Stimulated activated naive CD4-positive, alpha-beta T cell treated with Interleukin-2 at 50 U/mL for 16 hours (primary cell): ENCODE measurements at places on chromosomes 16 and 17.

- no peak for DNase-seq
Observed at GRCh38 chr17:69447726-69448125, 33.2 kb downstream of the MAP2K6 start.

DNA sequence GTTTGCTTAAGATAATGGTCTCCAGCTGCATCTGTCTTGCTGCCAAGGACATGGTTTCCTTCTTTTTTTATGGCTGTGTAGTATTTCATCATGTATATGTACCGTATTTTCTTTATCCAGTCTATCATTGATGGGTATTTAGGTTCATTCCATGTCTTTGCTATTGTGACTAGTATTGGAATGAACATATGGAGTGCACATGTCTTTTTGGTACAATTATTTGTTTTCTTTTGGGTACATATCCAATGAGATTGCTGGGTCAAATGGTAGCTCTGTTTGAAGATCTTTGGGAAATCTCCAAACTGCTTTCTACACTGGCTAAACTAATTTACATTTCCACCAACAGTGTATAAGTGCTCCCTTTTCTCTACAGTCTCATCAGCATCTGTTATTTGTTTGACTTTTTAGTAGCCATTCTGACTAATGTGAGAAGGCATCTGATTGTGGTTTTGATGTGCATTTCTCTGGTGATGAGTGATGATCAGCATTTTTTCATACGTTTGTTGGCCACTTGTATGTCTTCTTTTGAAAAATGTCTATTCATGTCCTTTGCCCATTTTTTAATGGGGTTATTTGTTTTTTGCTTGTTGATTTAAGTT, 66.2 kb downstream of the TNFRSF13B start:
- DNase-seq: no peak

GRCh38 chr16:14490235-14490634, 139.8 kb downstream of the PARN start:
- no peak for DNase-seq

DNA sequence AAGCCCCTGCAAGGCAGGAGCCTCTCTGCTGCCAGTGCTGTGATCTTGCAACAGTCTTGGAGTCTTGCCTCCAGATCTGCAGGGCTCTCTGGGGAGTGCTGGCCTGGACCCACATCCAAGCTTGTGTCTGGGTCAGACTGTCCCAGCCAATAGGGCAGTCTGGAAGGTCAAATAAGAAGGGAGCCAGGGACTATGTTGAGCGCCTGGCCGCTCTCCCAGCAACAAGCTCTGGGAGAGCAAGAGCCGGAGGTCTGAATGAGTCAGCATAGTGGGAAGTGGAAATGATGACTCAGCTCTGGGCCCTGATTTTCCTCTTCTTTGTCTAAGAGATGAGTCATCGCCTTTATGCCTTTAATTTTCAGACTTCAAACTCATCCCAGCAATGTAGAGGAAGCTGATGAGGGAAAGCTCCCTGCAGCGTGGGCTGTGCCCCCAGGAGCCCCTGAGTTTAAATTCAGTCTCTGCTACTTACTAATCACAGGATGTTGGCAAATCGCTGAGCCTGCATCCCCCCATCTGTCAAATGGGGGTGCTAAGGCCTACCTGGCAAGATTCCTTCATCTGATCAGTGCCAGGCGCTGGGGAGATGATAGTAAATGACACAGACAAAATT, 43.6 kb upstream of the HAPSTR1 start:
- DNase-seq: peak; percentile 42

DNA sequence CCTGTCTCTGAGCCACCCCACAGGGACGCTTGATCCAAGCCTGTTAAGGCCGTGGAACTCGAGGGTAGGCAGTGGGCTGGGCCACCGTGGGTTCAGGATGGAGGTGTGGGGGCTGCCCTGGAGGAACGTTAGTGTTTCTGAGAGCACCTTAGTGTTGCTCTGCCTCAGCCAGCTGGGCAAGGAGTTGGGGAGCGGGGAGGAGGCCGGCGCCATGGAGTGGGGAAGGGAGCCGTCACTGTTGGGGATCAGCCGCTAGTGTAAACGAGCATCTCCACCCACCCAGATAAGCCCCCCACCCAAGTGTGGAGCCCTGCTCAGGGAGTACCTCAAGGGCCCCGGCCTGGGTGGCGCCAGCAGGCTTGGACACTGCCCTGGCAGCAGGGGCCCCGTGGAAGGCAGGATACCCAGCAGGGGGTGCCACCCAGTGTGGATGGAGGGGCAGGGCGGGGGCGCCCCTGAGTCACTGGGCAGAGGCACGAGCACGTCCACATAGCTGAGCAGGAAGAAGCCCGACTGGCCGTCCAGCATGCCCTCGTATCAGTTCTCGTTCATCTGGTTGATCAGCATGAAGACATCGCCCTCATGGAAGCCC, 98.6 kb downstream of the KPNA2 start:
- DNase-seq: no peak

DNA sequence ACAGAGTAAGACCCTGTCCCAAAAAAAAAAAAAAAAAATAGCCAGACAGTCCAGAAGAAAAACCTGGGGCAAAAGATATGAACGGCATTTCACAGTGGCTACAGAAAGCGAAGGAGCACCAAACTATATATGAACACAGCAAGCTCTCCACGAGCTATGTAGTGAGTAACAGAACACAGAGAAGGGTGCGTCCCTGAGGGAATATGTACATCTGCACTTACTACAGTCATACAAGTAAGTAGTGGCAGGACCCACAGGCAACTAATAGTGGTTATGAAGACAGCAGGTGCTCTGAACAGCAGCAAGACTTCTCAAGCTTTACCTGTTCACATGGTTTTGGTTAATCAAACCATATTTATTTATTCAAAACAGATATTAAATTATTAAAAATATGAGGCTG, 15.8 kb downstream of the TRAP1 start:
- DNase-seq: no peak

DNA sequence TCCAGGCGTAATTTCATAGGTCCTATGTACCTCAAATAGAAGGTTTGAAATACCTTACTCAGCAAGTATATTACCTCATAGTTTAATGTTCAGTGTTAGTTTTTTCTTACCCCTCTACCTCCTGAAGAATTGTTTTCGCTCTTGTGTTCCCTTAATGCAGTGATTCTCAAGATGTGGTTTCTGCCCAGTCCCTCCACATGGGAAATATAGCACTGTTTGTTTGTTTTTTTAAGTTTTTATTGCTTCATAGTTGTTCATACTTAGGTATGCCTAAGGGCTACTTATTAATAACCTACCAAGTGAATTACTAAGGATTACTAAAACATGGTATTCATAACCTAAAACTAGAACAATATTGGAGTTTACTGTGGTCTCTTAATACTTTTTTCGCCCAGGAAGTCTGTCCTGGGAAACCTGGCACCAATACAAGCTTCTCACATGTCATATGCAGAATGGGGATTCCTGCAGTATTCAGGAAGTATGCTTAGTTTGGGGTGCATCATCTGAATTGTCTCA, 5.0 kb downstream of the RSPRY1 start:
- DNase-seq: no peak

DNA sequence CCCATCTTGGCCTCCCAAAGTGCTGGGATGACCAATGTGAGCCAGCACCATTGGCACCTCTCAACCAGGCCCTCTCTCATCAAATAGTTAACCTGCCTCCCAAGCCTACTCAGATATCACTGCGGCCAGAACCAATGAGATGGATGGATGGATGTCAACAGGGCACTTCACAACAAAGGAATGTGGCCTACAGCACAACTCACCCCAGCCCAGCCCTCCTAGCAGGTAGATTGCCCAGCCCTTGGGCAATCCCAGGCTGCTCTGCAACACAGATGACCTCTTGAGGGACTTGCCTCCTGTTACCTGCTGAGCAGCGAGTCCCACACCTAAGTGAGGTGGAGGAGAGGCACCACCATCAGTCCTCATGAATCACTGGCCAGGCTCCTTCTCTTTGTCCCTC, 22.6 kb upstream of the KIFC3 start:
- no peak for DNase-seq

- peak; percentile 32 for DNase-seq
Observed at GRCh38 chr17:75587675-75588595, at the start of gene MYO15B. Gene MYO15B, plus strand, starts transcription at chr17:75587800. Its CDS starts 258 bp downstream, at chr17:75588058.

DNA sequence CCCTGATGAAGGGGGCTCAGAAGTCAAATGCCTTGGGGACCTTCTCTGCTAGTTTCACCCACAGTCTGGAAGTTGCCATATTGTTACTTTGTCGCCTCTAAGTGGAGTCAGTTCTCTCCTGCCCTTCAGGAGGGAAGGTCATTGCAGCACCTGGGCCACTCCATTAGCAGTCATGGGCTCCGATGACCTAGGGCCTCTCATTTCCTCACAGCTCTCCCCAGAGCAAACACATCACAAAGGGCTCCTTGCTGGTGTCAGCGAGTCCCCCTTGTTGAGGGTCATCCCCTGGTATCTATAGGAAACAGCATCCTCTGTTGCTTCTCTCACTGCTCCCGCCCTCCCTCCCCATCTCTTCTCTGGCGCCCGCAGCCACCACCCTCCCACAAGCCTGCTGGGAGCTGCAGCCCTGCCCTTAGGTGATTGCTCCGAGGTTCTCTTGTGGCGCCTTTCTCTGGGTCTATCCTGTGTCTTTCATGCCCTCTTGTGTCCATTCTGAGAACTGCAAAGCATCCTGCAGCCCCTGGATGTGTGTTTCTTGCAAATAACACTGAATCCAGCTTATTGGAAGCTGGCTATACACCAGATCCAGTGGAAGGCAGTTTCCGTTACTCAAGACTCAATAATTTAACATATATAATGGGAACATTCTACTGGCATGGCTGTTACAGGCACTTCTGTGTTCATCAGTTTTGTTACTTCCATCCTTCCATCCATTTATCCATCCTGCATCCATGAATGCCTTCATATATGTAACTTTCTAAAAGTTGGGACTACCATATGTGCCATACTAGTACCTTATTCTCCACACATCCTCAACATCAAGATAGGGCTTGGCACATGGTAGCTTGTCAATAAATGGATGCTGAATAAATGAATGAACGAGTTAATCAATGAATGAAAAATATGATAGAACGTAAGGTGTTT, 21.2 kb downstream of the PDILT start:
- peak; percentile 6 for DNase-seq

DNA sequence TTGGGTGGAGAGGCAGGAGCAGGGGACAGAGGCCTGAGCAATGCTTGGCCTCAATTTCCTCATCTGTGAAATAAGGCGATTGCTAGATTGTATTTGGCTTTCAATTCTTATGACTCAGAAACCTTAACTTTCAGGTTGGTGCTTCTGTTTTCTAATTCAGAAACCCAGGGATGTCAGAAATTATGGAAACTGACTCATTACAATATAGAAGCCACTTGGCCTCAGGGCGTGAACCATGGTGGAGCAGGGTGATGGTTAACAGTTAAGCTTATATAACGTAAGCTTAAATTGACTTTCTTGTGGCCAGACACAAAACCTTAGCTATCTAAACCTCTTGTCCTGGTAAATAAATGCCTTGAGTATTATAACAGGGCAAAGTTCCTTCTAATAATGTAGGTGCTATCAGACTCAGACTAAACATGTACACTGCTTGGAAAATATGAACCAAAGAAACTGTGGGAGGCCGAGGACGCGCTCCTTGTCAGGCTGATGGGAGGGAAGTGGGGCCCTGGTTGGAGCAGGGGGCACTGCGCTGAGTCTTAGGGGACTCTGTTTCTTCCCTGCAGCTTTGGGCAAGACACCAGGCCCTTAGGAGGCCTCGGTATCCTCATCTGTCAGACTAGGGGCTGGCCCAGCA, 17.1 kb upstream of the SREBF1 start:
- peak; percentile 58 for DNase-seq

DNA sequence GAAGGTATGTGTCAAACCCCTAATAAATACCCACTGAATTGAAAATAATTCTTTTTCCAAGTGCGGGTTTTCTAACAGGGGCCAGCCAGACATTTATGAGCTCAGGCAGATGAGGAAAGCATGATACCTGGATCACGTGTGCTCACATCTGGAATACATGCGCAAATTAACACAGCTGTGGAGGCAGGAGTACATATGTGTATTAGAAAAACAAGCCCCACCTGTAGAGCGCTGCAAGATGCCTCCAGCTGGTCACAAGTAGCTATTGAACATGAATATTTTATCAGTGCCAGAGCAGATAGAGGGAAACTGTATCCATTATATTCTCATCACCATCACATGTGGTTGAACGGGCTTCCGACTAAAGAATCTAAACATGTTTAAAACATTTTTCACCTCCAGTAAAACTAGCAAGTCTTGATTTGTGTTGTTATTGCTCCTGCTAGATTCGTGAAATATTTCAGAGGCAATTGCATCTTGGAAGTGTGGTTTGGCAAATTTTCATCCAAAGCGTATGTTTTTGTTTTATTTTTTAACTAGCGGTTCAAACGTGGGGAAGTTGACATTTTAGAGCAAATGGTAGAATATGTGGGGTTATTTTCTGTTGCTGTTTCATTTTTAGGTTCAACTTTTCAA, 482.8 kb downstream of the CDH13 start:
- no peak for DNase-seq

GRCh38 chr16:72467157-72467759, 295.3 kb upstream of the PMFBP1 start:
- DNase-seq: no peak

DNA sequence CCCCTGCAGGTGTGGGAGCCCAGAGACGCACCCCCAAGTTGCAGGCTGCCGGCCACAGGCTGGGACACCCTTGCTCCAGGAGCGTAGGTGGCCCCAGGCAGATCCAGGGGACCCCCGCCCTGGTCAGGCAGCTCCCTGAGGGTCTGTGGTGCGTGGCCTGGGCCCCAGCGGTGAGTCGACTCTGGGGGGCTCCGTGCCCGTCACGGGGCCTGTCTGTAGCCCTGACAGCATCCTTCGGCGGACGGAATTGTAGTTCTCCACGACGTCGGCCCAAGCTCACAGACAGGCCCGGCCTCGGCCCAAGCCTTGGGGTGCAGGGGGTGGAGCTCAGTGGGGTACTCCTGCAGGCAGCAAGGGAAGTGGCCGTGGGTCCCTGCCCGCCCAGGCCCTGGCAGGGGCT, 82.9 kb downstream of the LMF1 start:
- DNase-seq: no peak

- no peak for DNase-seq
Observed at GRCh38 chr16:11138022-11138768, 117.8 kb downstream of the SOCS1 start.

DNA sequence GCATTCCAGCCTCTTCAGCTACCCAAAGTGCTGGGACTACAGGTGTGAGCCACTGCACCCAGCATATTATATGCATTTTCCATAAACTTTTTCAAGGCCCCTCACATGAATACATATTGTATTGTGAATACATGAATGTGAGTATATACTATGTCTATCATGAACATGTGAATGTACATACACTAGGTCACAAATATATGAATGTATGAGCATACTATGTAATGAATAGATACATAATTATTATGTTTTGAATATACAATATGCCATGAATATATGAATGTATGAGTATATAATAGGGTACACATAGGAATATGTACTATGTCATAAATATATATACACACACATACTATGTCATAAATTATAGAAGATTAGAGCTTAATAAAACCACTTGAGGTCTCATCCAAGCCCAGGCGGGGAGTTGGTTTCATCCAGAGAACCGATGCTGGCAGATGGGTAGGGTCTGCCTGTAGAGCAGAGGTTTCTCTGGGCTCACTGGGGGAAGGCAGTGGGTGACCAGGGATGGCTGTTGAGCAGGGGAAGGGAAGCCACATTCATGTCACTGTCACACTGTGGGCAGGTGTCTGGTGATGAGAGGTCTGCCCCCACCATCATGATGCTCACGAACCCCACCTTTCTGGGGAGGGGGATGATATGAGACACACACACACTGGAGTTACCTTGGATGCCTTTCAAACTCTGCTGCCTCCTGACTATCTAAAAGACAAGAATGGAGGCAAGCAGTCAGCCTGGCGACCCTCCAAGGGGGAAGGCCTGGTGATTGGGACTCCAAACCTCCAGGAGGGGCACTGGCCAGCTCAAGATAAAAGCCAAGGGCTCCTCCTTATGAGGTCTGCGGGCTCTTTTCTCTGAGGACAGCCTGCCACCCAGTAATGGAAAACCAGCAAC, 7.3 kb downstream of the C16orf95 start:
- DNase-seq: no peak

- no peak for DNase-seq
Observed at GRCh38 chr17:7745748-7746470, 28.4 kb downstream of the DNAH2 start.
